Kidney epithelial cell (primary cell): ENCODE measurements at places on chromosomes 6 and 20.
A peak's percentile ranks its signal among the peaks of the same experiment; 100 is the strongest.

DNA sequence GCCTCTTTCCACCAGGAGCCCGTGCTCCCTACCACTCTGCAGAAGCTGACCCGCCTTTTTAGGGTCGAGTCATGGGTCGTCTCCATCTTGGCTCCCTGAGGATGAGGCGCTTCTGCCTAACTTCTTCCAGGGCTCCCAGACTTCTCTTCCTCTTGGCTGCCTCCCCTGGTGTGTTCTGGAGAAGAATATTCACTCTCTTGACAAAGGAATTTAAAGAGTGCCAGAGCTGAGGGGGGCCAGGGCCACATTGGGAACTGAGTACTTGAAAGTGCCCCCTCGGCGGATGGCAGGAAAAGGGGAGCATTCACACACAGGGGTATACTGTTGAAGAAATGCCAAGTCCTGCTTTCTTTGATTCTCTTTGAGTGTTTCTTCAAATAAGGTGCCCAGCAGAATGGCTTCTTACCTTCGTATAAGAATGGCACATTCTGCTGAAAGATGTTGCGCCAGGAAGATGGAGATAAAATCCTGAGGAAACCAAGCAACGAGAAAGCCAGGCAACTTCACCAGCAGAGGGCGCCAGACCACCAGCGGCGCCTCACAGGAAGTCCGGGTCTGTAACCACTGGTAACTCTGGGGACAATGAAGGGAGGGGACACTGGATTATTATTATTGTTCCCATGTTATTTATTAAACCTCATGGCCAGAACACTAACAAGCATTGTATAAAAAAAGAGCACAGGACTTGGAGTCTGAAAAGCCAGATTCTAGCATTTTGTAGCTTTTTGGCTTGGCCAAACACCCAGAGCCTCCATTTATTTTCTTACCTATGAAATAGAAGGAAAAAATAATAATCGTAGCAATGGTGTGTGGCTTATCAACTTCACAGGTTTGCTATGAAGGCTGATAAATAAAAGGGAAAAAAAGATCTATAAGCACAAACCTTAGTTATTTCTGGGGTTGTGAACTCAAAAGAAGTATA, 176.7 kb downstream of the HACE1 start:
- DNase-seq, result no peak

DNA sequence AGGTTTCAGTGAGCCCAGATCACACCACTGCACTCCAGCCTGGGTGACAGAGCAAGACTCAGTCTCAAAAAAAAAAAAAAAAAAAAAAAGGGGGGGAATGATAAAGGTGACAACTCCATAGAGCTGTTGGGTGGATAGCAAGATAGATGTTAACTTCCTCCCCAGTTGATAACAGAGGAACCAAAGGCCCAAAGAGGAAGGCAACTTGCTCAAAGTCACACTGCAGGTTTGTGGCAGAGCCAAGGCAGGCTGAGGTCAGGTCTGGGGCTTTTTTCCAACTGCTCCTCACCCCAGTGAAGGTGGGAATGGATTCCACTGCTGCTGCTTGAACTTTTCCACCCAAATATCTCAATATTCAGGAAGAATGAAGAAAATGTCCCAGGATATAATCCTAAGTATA, 26.7 kb downstream of the HCK start:
- DNase-seq, result no peak

GRCh38 chr6:135488023-135488422, 9.5 kb downstream of the AHI1 start:
- DNase-seq, result no peak

DNA sequence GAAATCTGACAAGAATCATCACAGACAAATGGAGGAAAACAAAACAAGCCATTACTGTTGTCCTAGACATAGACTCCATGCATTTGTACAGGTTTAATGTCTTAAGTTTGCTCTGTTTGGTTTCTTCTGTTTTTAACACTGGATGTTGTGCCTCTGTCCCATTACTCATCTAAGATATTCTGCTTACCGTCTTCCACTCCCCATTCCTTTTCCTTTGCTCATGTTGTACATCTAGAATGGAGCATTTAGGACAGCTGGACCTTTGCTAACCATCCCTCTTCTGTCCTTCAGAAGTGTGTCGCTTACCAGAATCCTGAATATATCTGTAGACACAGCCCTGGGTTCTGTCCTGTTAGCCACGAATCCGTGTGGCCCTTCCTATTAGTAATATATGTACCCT, 35.2 kb downstream of the RAB22A start:
- no peak for DNase-seq

DNA sequence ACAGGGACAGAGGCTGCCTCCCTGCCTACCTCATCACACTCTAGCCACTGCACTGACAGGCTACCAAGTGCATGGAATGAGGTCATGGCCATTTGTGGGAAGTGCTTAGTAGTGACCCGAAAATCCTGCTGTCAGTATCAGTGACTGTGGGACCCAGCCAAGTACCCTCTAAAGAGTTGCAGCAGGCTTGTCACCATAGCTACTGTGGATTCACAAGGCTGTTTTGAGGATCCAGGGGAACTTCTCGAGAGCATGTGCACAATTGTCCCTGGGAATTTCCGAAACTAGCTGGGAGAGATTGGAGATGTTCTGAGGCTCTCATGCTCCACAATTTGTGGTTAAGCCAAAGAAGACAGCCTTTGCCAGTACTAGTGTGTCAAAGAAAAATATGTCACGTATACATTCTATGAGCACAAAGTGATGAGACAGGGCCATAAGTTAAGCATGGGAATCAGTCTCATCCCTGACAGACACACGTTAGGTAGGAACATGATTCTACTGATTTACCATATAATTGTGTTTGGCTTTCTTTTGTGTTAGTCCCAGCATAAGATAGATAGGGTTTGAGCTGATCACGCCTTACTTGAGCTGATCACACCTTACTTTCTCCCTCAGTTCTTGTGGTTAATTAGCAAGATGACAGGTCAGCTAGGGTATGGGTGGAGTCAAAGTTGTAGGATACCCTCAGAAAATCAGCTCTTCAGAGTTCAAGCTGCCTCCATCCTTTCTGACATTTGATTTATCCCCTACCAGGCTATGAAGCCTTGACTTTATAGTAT, 42.6 kb upstream of the TMEM170B start:
- no peak for DNase-seq

DNA sequence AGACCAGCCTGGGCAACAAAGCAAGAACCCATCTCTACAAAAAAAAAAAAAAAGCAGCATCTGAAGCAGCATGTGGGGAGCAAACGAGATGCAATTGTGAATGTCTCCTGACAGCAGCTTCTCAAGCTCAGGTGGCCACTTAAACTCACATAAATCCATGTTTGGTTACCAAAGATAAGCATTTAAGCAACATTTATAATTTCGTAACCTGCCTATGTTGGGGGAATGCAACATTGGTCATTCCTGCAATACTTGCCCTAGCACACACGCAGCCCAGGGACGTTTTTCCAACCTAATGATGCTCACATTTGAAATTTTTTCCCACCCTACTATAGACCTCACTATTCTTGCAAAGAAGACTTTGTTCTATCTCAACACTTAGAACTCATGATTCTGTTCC, 113.3 kb downstream of the ZFP64 start:
- no peak for DNase-seq

DNA sequence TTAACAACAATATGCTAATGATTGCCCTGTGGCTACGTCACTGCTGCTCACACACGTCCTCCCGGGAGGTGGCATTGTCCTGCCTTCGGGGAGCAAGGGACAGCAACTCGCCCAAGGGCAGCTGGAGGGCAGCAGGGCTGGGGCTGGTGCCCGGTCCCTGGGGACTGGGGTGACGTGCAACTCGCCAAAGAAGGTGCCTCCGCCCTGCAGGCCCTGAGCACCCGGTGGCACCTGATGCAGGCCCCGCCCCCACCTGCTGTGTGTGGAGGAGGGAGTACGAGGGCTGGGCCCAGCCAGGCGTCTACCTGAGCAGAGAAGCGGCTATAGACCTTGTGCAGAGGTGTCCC, 64.8 kb upstream of the SLCO4A1 start:
- no peak for DNase-seq

GRCh38 chr6:114833211-114833610, 490.4 kb upstream of the HS3ST5 start:
- DNase-seq, result no peak

- DNase-seq, result no peak
These were observed 11.0 kb downstream of the C6orf118 start for GRCh38 chr6:165298402-165298801.

- DNase-seq, result no peak
These were observed 48.6 kb downstream of the TMEM170B start for GRCh38 chr6:11586117-11586516.

DNA sequence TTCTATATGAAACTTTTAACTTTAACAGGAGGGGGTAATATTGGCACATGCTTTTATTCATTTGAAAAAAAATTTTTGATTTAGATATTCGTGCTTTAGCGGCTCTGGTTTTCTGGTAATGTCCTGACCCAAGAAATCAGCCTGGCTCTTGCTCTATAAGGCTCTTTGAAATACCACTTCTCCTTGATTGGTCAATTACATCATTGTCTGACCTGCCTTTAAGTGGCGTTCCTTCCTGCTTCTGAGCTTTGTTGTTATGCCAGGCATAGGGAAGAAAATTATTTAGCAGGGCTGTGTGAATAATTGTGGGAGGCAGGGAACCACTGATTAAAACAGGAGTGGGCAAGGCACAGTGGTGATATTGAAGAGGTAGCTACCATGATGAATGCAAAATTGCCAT, 3.9 kb downstream of the RNF144B start:
- no peak for DNase-seq

DNA sequence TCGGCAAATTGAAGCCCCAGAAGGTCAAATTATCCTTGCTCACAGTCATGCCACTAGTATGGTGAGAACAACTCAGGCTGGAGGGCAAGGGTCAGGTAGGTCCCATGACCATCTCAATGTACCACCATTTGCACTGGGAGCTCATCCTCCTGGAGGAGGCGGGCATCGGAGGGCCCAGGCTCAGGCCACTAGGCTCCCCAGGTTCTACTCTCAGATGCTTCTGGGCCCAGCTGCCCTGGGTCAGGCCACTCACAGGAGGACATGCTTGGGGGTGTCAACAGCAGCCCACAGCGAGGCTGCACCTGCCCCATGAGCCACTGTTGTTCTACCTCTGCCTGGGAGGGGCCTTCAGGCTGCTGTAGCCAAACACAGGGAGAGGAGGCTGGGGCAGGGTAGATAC, 39.1 kb downstream of the NFATC2 start:
- no peak for DNase-seq

DNA sequence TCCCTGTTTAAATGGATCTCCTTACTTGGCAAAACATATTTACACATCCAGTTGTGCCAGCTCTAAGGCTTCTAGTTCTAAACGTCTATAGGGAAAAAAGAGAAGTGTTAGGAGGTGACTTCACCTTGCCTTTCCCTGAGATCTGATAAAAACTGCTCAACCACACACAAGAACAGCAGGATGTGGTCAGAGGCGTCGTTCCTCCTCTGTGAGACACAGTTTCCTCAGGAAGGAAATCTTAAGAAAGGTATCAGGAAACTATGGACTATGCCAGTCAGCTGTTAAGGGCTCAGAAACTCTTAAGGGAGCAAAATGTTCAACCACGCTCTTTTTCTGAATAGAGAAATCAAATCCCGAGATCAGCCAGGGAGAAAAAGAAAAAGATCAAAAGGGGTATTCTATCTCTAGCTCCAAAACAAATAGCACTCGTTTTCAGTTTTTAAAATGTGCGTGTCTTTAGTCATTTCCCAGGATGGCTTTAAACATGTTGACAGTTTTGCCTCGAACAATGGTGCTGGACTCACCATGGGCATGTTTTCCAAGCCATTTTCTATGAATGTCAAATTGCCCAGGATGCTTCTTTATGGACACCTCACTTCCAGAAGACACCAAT, 154.5 kb downstream of the HACE1 start:
- DNase-seq, result peak; percentile 88

- no peak for DNase-seq
These were observed 22.4 kb downstream of the TCFL5 start for GRCh38 chr20:62839261-62839660.

DNA sequence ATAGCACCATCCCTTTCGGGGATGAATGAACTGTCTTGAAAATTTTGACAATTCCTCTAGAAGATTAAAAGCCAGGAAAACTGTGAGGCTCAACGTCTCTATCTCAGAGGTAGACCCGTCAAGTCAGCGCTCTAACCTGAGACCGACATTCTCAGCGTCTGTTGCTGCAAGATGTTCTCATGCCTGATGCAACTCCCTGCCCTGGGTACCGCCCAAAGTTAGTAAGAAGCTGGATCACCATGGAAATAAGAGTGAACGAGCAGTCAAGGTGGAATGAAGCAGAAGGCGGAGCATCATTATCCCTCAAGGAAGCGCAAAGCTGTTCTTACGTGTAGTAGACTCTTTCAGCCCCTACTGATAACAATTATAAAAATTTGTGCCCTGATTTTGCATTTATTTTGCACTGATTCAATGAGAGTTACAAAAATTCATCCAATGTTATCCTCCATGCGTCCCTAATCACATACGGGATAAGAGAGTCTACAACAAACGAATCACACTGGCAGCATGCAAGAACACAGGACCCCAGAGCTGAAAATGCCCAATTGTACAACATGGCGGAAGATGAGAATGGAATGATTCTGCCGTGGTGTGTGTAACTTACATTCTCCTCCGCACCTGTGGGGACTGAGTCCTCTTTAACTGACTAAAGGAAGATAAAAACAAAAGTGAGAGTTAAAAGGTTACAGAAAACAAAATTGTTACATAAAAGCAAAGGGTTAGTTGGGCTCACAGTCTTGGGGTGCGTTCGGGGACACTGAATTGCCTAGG, 95.4 kb downstream of the BCAS1 start:
- no peak for DNase-seq

DNA sequence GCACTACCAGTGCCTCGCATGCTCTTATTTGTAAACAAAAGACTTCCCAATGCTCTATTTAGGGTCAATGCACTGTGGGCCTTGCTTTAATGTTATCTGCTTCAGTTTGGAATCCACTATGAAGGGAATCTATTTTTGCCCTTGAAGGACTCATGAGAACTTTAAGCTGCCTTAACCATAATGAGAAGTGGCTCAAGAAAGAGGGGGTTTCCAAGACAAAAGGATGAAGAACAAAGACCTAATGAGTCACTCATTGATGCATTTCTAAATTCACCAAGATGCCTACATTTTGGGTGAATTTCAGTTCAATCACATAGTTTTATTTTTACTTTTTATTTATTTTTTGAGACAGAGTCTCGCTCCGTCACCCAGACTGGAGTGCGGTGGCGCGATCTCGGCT, 228.2 kb downstream of the LY86 start:
- DNase-seq, result no peak
